ENCODE measurements at places on chromosomes 3 and 15. TPM values are rescaled to one million over a fixed set of nuclear protein-coding genes. Genes with fewer than 3 reads are reported as not detected.

The MOBP gene
- 0.03 TPM for polyA plus RNA-seq

The CAMK1 gene
- 24.7 TPM for polyA plus RNA-seq

The DNAH12 gene
- polyA plus RNA-seq = not detected

The ZNF280D gene
- 25.7 TPM for polyA plus RNA-seq

The DUOXA2 gene
- not detected for polyA plus RNA-seq
